Naive B cell (primary cell): ENCODE measurements at places on chromosomes 13 and 19. TPM values are rescaled to one million over a fixed set of nuclear protein-coding genes. Genes with fewer than 3 reads are reported as not detected.
A peak's percentile ranks its signal among the peaks of the same experiment; 100 is the strongest.

DNA sequence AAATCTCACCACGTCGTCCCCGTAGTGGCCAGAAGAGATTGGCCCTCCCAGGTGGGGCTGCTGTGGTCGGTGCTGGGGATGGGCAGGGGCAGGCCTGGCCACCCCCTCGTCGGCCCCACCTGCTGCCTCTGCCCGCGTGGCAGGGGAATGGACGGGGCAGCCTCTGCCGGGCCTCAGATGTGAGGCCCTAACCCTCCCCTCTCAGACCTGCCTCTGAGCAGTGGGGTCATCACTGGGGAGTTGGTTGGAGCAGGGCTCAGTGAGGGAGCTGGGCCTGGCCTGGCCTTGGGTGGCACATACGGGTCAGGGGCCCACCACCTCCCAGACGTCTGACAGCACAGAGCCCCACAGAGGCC is 41.5 kb downstream of the MCF2L start:
- H3K27ac ChIP-seq = no peak overlapping the region
- peaks cover 5% of the 10 kb centered on the region for H3K27me3 ChIP-seq
- H3K36me3 ChIP-seq = peaks cover 4% of the 10 kb centered on the region
- no peak overlapping the region for H3K4me3 ChIP-seq

DNA sequence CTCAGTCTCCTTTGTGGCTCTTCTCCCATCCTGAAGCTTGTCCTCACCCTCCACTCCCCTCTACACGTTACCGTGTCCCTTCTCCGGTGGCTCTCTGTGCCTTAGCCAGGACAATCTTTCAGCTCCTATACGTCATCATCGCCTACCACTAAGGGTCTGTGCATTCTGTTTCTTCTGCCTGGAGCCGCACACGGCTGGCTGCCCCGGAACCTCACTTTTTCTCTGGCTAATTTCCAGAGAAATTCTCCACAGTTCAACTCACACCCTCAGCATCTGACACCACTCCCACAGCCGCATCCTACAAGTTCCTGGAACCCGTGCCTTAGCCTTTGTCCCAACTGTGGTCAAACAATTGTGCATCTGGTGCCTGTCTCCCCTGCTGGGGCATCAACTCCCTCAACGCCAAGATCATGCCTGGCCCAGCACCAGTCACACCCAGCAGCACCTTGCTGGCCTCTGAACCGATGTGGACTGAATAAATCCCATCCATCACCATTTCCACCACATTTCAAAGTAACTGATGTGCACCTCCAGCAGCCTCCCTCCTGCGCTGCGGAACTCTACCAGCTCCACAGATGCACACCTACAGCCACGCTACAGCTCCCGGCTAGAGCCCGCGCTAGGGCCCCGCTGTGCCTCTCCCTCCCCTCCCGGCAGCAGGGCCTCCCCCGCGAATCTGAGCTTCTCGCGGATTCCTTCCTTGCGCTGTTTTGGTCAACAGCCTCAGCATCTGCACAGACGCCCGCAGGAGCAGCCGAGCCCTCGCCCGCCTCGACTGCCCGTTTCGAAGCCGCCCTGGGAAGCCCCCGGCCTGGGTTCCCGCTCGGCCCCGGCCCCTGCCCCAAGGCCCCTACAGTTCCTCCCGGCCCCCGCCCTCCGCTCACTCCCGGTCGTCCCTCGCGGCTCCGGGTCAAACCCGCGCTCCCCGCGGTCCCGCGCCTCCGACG is 689 bp downstream of the DCUN1D2 start:
- peak overlapping the region; percentile 89 for H3K4me3 ChIP-seq
- peak; percentile 20 for DNase-seq
- H3K36me3 ChIP-seq = no peaks in the 10 kb centered on the region
- H3K4me1 ChIP-seq = peaks cover 23% of the 10 kb centered on the region
- H3K27ac ChIP-seq = peak overlapping the region; percentile 71

Gene LYPD3
- not detected for polyA plus RNA-seq

DNA sequence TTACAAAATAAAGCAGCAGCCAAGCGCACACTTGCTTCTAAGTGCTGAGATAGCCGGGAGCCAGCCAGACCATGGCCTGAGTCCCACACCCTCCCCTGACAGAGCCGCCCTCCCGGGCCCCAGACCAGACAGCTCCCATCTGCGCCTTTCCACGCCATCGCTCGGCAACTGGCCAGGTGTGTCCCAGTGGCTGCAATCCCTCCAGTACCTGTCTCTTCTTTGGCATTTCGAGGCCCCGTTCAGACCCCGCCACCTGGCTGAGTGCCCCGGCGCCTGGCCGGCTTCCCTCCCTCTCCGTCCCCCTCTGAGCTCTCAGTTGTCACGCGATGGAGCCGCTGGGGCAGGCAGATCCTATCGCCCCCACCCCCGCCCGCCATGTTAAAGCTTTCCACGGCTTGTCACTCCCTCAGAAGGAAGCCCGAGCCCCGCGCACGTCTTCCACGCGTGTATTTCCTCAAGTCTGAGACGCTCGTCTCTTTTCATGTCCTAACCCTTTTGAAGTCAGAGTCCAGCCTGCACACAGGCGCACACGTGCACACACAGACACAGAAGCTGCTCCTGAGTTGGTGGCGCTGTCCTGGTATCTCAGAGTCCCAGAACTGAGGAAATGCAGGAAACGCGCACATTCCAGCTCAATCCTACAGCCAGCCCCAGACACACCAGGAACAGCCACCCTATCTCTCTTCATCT is 7.9 kb downstream of the MLLT1 start:
- peak overlapping the region; percentile 81 for H3K27ac ChIP-seq
- H3K36me3 ChIP-seq = peaks cover 4% of the 10 kb centered on the region
- no peak overlapping the region for H3K4me3 ChIP-seq
- DNase-seq = no peak
- no peaks in the 10 kb centered on the region for H3K27me3 ChIP-seq

- no peak overlapping the region for H3K27ac ChIP-seq
- H3K4me1 ChIP-seq = no peaks in the 10 kb centered on the region
- no peak overlapping the region for H3K4me3 ChIP-seq
- DNase-seq = no peak
These were observed 33.5 kb downstream of the FBN3 start for GRCh38 chr19:8115805-8116396.

- no peak for DNase-seq
- no peak overlapping the region for H3K4me3 ChIP-seq
- no peaks in the 10 kb centered on the region for H3K27me3 ChIP-seq
- H3K36me3 ChIP-seq = peaks cover 12% of the 10 kb centered on the region
These were observed 13.5 kb upstream of the CCDC97 start for GRCh38 chr19:41296433-41296871.

GRCh38 chr19:34273121-34273520 is 18.8 kb downstream of the GARRE1 start:
- H3K27me3 ChIP-seq = no peaks in the 10 kb centered on the region
- H3K4me1 ChIP-seq = peaks cover 96% of the 10 kb centered on the region
- no peaks in the 10 kb centered on the region for H3K36me3 ChIP-seq

DNA sequence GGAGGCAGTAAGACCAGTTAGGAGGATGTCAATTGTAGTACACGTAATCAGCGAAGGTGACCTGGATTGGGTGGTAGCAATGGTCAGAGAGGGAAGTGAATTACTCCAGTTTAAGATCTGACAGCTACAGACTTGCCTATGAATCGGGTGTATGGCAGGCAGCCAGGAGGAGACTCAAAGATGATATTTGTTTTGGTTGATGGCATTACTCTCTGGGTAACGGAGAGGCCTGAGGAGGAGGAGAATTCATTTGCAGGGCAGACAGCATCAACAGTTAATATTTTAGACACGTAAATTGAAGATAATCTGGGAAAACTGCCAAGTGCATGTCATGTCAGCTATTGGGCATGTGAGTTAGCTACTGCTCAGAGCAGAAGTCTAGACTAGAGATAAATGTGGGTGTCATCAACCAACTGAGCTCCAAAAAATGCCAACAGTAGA is 109.2 kb downstream of the SGCG start:
- H3K4me1 ChIP-seq = no peaks in the 10 kb centered on the region
- H3K4me3 ChIP-seq = no peak overlapping the region
- peaks cover 23% of the 10 kb centered on the region for H3K27me3 ChIP-seq

DNA sequence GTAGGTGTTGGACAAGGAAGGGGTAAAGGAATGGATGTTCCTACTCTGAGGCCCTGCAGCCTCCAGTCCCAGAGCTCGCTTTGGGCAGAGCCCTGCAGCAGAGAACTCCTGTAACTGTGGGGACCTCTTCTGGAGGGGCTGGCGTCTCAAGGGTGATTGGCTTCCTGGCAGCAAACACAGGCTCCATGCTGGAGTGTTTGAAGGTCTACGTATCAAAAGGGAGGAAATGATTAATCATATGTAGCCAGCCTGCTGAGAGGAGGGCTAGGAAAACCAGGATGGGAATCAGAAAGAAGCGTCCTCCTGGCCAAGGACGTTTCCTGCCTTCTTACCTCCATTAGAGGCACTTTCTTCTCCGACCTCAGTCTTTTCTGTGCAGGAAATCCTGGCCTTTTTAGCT is 208.5 kb downstream of the TSHZ3 start:
- DNase-seq = no peak
- no peaks in the 10 kb centered on the region for H3K36me3 ChIP-seq
- no peak overlapping the region for H3K27ac ChIP-seq
- H3K4me3 ChIP-seq = no peak overlapping the region
- H3K27me3 ChIP-seq = peaks cover 4% of the 10 kb centered on the region
- H3K4me1 ChIP-seq = no peaks in the 10 kb centered on the region

GRCh38 chr13:103431856-103432255 is 365.6 kb upstream of the SLC10A2 start:
- no peaks in the 10 kb centered on the region for H3K27me3 ChIP-seq
- no peaks in the 10 kb centered on the region for H3K36me3 ChIP-seq
- H3K4me1 ChIP-seq = no peaks in the 10 kb centered on the region

DNA sequence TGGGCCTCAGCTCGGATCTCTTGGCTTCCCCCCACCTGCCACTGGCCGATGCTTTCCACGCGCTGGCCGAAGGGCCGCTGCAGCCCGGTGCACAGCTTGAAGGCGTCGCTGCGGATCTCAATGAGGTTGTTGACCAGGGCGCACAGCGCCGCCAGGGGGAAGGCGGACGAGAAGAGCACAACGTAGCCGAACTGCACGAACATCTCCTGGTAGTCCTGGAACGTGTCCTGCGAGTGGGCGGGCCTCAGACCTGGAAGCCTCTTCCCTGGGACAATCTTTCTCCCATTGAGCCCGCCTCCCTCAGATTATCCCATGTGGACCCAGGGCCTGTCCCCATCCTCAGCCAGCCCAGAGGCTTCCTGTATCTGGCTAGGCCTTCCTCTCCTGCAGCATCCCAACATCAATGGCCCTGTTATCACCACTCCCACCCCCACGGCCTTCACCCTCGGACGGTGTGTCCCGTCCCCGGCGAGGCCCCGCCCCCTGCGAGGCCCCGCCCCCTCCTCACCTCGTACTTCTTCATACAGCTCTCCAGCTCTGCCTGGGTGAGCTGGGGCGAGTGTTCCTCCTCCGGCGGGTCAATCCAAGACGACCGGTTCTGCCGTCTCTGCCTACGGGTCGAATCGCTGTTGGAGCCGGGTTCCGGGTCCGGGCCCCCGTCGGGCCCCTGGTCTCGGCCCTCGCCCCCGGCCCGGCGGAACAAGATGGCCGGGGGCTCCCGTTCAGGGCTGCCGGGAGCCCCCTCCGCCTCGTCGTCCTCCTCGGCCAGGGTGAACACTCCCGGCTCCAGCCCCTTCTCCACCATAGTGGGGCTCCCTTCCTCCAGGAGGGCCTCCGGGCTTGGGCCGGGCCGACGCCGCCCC is 6.8 kb downstream of the ANO8 start:
- H3K27ac ChIP-seq = no peak overlapping the region
- H3K27me3 ChIP-seq = peaks cover 8% of the 10 kb centered on the region
- H3K4me1 ChIP-seq = peaks cover 12% of the 10 kb centered on the region
- peak overlapping the region; percentile 82 for H3K4me3 ChIP-seq
- H3K36me3 ChIP-seq = no peaks in the 10 kb centered on the region

Gene KLC3
- not detected for polyA plus RNA-seq

DNA sequence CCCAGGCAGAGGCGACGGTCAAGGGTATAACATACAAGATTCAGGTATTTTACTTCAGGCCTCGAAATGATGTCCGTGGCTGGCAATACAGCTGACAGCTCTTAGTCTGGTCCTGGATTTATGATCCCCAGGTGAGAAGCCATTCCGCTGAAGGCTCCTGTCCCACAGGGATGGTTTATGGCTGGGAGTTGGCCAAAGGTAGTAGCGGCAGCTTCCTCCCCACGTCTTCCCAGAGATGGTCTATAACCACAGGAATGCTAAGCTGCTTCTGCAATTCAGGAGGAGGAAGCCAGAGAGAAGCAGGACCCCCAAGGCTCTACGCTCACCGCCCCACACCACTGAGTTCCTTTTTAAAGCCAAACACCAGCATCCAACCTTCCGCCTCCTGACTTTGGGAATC is 27.1 kb downstream of the OLFM2 start:
- peaks cover 6% of the 10 kb centered on the region for H3K4me1 ChIP-seq
- H3K4me3 ChIP-seq = no peak overlapping the region
- peaks cover 39% of the 10 kb centered on the region for H3K27me3 ChIP-seq
- no peak for DNase-seq

Gene EXOC3L2
- not detected for polyA plus RNA-seq
